ENCODE measurements at places on chromosomes 4 and X.

GRCh38 chr4:154916068-154916467 is 135.0 kb downstream of the RBM46 start:
- no peak for DNase-seq

DNA sequence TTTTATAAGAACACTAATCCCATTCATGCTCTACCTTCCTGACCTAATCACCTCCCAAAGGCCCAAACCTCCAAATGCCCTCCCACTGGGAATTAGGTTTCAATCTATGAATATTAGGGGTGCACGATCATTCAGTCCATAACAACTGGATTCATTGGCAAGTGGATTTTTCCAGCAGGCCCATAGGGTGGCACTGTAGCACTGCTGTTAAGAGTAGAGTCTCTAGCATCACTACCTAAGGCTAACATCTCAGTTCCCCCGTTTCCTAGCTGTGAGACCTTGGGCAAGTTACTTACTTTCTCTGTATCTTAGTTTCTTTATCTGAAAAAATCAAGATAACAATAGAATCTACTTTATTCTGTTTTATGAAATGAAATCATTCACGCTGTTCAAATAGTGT is 315.8 kb downstream of the STIM2 start:
- no peak for DNase-seq

- DNase-seq: no peak
Observed at GRCh38 chr4:176036585-176037205, 28.9 kb upstream of the WDR17 start.

DNA sequence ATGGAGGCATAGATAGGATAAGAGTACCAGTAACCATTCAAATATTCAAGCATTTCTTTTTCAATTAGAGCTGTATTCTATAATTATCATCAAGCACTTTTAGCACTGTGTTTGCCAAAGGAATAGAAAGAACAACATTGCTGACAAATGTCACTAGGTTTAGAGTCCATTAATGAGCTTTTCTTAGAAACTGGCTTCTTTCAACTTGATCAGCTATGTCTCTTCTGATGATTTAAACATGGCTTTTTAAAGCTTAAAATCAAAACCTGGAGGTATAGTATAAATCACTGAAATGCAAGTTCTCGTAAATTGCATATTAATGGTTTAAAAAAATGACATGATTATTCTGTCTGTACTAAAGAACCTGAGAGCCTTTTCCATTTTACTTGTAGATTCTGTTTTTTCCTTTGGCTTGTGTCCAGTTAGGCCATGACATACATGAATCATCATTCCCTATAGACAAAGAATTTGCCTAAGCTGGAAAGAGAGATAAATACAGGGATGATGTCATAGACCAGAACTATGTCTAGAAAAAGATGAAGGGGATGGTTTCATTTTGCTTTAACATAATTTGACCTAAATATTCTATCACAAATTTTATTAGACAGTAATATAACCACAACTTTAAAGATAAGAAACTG is 340.1 kb upstream of the CTSO start:
- no peak for DNase-seq

DNA sequence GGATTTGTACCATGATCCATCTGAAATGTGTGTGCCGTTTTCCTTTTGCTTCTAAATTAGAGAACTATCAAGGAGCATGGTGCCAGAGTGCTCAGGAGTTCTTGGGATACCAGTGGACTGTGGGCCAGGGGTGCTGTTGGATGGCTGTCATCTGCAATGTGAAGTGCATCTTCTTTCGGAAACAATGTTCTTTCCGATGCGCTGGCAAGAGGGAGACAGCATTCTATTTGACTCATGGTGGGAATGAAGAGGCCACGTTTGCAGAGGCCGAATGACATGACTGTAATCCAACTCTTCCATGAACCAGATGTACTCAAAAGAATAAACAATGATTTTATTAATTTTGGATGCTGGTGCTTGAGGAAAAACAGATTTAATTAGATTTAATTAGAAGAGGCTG is 45.5 kb downstream of the SORCS2 start:
- DNase-seq: no peak

- DNase-seq: no peak
Observed at GRCh38 chr4:180422989-180423711, 1820.1 kb upstream of the TENM3 start.

GRCh38 chr4:140947506-140947905 is 185.8 kb downstream of the RNF150 start:
- no peak for DNase-seq

GRCh38 chr4:167642250-167642649 is 408.0 kb upstream of the SPOCK3 start:
- no peak for DNase-seq

- no peak for DNase-seq
Observed at GRCh38 chr4:172035562-172035961, 222.4 kb downstream of the GALNTL6 start.
